Uterine smooth muscle cell (primary cell): ENCODE measurements at places on chromosomes 5 and 9. TPM values are rescaled to one million over a fixed set of nuclear protein-coding genes. Genes with fewer than 3 reads are reported as not detected.

Gene PHF24
- total RNA-seq, result under 0.01 and 0.11 TPM in 2 replicates

Gene POU5F2
- 1.00 and 1.4 TPM in 2 replicates for total RNA-seq

Gene NFIB
- total RNA-seq, result 6.3 and 7.5 TPM in 2 replicates

Gene AGXT2
- total RNA-seq, result not detected in 2 replicates

Gene NEURL1B
- total RNA-seq, result 4.7 and 11.4 TPM in 2 replicates
